ENCODE measurements at places on chromosomes 12 and 14.

- no peak for DNase-seq
Observed at GRCh38 chr14:85223667-85224066, 306.3 kb upstream of the FLRT2 start.

DNA sequence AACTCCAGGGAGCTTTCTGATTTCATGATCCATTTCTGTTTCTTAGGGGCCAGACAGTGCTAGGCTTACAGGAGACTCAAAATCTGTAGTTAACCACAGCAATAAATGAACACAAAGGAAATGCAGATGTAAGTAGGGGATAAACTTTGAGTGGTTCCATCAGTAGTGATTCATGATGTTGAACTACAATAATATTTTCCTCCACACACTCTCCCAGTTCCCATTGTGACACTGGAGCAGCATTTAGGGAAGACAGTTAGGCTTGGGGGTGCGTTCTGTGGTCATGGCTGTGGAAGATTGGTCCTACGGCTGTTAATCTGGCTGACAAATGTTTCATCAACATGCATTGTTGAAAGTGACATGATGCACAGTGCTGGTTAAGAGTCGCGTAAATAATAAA, 66.9 kb downstream of the HMGA2 start:
- DNase-seq: no peak

- DNase-seq: no peak
Observed at GRCh38 chr12:68970306-68970705, 37.3 kb upstream of the CPM start.

DNA sequence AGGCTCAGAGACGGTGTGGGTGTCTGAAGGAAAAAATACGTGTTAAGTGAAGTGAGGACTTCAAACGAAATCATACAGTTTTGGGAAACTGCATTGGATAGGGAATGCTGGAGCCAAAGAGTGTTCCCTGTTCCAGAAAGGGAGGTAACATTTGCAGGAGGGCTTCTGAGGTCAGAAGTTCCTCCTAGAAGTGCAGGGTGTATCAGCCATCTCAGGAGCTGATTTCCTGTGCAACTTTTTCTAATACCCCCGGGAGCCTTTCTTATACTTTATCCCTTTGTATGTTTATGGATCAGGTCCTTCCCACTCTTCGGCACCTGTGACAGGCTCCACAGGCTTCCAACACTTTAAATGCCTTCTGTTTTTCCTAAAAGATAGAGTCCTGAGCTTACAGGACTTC, 24.9 kb downstream of the ZNF664 start:
- DNase-seq: no peak

- no peak for DNase-seq
Observed at GRCh38 chr12:105855361-105856047, 283.2 kb downstream of the NUAK1 start.

- DNase-seq: no peak
Observed at GRCh38 chr12:119179335-119180021, 747 bp downstream of the HSPB8 start.

GRCh38 chr12:115763982-115764621, 513.4 kb downstream of the MED13L start:
- DNase-seq: no peak

DNA sequence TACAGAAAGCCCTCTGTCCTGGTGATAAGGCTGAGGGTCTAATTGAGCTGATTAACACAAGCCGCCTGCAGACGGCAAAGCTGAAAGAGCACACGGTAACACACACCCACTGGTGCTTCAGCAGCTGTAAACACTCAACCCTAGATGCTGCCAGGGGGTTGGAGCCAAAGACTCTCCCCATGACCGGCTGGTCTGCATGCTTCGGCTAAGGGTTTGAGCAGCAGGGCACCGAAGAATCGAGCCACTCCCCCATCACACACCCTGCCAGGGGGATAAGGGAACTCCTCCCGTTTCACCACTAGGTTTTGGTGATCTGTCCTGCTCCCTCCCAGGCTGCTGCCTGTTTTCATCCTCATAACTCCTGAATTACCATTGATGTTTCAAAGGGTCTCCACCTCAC, 141.0 kb upstream of the OVCH1 start:
- DNase-seq: no peak

GRCh38 chr12:77354766-77355362, 289.5 kb upstream of the E2F7 start:
- DNase-seq: no peak

DNA sequence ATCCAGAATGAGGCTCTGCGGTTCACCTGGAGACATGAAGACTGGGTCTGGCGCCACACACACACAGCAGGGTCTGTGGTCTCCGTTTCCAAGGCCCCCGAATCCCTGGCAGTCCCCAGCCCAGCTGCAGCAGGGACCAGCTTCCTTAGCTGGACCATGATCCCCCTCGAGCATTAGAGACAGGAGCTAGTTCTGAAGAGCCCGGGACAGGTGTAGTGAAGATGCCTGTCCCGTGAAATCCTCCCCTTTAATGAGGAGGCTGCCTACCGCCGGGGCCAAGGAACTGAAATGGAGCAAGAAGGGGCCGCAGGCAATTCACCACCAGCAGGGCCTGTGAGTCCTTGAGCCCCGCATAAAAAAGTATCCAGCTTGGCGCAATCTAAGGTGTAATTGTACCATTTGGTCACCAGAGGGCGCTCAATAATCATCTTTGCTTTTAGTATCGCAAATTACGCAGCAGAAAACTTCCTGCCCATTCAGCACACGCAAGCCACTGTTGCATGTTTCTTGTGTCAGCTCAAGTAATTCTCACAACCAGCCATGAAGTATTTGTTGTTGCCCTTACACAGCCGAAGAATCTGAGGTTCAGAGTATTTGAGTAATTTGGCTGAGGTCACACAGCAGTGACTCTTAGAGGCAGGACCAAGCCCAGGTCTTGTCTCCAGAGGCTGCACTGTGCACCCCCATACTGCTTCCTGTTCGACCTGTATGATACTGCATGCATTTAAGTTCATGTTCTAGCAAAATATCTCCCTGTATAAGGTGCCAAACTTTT, 54.3 kb upstream of the PPP2R5C start:
- DNase-seq: peak; percentile 36

DNA sequence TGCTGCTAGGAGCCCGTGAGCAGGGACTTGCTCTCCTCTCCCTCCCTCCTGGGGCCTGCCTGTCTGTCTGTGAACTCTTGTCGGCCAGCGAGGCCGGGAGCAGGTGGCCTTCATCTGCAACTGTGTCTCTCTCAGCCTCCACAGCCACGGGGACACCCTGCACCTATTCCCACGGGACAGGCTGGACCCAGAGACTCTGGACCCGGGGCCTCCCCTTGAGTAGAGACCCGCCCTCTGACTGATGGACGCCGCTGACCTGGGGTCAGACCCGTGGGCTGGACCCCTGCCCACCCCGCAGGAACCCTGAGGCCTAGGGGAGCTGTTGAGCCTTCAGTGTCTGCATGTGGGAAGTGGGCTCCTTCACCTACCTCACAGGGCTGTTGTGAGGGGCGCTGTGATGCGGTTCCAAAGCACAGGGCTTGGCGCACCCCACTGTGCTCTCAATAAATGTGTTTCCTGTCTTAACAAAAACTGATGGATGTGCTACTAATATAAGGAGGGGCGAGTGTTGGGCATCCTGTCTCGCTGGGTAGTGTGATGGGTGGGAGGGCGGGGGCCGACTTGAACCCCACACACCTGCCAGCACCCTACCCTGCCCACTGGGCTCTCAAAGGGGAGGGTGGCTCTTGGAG, 34.8 kb downstream of the MEG3 start:
- no peak for DNase-seq

DNA sequence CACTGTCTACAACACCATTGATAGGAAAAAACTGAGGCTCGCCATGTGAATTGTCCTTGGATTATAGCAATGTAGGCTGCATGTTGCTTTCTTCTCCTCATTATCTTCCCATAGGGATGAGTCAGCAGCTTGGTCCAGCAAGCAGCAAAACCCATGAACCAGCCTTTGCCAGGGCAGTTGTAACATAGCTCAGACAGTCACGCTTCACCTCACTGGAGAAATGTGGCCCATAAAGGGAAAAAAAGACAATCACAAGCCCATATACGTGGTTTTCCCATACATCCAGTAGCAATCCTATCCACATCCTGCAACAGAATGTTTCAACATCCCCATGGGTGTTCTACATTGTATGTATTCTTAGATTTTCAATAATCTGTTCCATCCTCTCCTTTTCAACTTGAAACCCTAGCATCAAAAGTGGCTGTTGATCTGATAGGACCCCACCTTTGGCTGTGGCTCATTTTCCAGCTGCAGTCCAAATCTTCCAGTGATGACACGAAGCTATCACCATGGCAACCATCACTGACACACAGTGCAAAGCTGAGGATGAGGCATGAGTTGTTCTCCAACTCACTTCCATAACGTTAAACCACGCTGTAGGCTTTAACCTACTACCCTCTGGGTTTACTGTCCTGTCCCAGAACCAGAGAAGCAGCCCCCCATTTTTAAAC, 34.0 kb downstream of the GRIN2B start:
- DNase-seq: no peak

DNA sequence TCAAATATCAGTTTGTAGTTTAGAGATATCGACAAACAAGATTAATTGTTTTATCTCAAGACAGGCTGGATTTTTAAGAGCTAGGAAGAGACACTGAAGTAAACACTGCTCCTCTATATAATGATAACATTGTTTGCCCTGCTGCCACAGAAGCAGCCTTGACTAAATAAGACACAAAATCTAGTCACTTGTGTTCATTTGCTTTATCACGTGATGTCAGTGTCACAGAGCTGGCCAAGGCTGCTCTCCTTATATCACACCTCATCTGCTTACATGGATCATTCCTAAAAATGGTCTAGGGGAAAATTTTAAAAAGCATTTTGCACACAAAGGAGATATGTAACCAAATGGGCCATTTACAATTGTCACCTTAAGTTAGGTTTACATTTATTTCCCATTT, 64.1 kb downstream of the SOX5 start:
- DNase-seq: no peak

GRCh38 chr12:69008520-69008919, 75.5 kb upstream of the CPM start:
- no peak for DNase-seq

GRCh38 chr12:107580750-107581618, 104.6 kb upstream of the PWP1 start:
- DNase-seq: no peak
